ENCODE measurements at places on chromosomes 11 and 22.

GRCh38 chr22:22487869-22488597 is 20.5 kb downstream of the ZNF280B start:
- no peak for DNase-seq

DNA sequence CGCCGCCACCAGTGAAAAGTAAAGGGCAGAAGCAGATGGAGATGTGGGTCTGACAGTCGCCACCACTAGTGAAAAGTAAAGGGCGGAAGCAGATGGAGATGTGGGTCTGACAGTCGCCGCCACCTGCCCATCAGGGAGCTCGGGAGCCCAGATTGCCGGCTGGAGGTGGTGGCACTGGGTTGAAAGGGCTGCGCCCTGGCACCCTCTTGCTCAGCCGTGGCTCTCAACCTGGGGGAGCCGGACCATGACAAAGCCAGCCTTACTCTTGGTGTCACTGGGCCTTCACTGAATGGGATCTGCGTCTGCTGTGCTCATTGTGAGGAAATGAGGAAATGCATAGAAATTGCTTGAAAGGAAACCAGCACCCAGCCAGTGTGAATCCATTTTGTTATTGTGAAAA is 36.3 kb downstream of the AP2A2 start:
- no peak for DNase-seq

GRCh38 chr11:110738641-110739040 is 26.4 kb upstream of the ARHGAP20 start:
- DNase-seq = no peak

DNA sequence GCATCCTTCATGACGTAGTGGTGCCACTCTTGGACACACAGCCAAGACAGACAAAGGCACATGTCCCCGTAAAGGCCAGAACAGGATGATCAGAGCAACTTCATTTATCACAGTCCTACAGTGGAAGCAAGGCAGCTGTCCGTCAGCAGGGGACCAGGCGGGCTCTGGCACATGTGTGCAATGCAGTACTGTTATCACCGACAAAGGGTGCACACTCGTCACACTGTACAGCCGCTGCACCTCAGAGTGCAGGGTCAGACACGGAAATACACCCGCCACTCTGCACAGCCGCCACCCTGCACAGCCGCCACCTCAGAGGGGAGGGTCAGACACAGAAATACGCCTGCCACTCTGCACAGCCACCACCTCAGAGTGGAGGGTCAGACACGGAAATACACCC is 13.4 kb upstream of the IL17REL start:
- no peak for DNase-seq

DNA sequence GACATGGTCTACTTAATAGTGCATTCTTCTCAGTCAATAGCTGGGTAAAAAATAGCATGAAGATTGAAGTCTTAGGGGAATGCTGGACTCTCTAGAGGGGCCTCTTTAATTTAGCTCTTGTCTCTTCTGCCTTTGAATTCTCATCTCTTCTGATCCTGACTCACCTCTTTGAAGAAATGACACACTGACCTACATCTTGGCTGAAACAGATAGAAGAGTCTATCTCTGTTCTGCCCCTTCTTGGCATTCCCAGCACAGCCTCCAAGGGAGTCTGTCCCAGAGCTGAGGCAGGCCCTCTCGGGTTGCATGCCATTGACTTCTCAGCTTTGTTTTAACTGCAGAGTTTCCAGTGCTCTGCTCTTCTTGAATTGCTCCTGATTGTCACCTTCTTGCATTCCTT is 55.7 kb downstream of the PTPRJ start:
- DNase-seq = no peak

- DNase-seq = no peak
These were observed 28.3 kb downstream of the LARGE1 start for GRCh38 chr22:33891992-33892391.

DNA sequence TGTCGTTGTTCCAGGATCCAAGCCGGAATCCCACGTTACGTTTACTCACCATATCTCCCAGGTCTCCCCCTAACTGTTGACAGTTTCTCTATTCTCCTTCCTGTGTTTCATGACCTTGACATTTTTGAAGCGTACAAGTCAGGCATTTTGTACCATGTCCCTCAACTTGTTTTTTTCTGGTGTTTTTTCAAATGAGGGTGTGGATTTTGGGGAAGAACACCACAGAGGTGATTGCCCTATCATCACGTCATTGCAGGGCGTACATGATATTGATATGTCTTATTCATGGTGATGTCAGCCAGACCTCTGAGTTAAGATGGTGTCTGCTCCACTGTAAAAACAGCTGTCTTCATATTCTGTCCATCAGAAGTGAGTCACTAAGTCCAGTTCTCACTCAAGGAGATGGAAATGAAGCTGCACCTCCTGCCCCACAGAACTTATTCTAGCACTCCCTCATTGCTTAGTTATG is 28.3 kb upstream of the SOX10 start:
- DNase-seq = no peak

- no peak for DNase-seq
These were observed 70.0 kb upstream of the ALX4 start for GRCh38 chr11:44380009-44380313.

GRCh38 chr11:13009921-13010748 is 1.0 kb downstream of the RASSF10 start:
- no peak for DNase-seq

GRCh38 chr11:36390963-36391471 is 94.9 kb downstream of the PRR5L start:
- no peak for DNase-seq

- DNase-seq = no peak
These were observed 35.5 kb downstream of the FDX1 start for GRCh38 chr11:110465231-110465630.

GRCh38 chr11:117678658-117679406 is 118.2 kb downstream of the DSCAML1 start:
- DNase-seq = no peak

GRCh38 chr22:30806391-30806861 is 111.8 kb downstream of the OSBP2 start:
- no peak for DNase-seq

GRCh38 chr22:36379593-36380361 is 8.0 kb downstream of the MYH9 start:
- DNase-seq = no peak

DNA sequence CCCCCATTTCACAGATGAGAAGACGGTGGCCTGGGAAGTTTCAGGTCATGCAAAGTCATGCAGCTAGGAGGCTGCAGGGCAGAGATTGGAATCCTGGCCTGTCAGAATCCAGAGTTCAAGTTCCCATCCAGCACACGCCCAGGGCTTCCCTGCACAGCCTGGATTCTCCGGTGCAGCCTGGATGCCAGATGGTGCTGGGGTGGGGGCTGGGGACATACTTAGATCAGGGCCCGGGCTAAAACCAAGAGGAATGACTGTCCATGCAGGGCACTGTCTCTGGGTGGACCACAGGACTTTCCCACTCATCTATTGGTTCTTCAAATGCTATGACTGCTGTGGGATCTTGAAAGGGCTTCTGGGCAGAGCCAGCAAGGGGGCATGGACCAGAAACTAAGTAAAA is 24.6 kb downstream of the LMO1 start:
- DNase-seq = no peak

DNA sequence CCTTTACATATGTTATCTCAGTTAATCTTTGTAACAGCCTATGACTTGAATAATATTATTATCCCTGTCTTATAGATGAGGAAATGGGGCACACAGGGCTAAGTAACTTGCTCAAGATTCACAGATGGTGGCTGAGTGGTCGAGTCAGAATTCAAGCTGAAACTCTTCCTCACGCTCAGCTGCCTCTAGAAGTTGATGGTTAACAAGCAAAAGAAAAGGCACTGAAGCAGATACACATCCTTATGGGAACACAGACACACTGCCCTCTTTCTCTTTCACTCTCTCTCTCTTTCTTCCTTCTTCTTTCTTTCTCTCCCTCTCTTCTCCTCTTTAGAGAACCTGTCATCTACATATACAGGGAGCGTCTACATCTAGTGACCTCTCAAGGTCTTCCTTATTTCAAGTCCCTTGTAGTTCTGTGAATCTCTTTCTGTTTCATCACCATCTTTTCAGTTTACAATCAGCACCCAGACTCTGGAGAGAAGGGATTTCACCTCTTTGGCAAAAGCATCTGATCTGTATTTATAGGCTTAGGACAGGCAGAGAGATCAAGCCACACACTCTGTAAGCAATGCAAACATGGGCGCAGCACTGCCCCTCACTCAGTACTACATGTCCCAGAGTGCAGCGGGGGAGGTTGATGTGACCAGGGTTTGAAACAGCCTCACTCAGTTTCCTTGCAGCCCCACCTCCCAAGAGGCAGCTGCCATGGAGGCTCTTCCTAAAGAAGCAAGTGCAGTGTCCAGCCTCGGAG is 75.7 kb downstream of the GRAMD1B start:
- DNase-seq = no peak

DNA sequence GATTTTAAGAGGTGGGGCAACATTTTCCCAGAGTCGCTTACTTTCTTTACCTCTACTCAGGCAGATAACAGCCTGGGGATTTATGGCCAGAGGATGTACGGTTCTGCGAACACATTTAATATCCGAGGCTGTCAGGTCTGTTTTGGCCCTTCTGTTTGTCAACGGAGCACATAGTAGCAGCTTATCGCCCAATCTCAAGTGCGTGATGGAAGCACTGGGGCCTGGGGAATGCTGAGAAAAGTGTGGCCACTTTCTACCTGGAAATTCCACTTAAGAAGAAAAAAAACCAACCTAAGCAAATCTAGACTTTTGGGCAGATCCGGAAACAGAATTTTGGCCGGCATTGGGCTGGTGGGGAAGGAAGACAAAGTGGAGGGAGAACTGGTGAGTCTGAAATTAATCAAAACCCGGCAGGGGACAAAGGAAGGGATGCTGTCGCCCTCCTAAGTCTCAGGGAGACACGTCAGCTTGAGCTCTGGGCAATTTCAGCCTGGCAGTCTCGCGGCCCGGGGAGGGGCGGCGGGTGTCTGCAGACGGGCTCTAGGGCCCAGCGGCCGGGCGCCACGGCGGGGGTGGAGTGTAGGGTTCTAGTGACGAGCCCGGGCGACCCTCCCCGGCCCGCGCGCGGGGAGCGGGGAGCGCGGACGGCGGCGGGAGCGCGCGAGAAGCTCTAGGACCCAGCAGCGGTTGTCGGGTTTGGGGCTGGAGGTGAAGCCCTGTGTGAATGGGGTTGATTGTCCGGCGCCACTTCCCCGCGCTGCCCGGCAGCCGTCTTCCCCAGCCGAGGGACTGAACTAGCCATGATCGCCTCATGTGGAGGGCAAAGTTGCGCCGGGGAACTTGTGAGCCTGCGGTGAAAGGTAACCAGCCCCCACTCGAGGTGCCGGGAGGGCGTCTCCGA is at the start of gene AMOTL1:
Gene AMOTL1 (plus strand): TSS at position 656 of the 901 bp plus-strand sequence. CDS start 156 bp downstream, at position 812.
- no peak for DNase-seq

DNA sequence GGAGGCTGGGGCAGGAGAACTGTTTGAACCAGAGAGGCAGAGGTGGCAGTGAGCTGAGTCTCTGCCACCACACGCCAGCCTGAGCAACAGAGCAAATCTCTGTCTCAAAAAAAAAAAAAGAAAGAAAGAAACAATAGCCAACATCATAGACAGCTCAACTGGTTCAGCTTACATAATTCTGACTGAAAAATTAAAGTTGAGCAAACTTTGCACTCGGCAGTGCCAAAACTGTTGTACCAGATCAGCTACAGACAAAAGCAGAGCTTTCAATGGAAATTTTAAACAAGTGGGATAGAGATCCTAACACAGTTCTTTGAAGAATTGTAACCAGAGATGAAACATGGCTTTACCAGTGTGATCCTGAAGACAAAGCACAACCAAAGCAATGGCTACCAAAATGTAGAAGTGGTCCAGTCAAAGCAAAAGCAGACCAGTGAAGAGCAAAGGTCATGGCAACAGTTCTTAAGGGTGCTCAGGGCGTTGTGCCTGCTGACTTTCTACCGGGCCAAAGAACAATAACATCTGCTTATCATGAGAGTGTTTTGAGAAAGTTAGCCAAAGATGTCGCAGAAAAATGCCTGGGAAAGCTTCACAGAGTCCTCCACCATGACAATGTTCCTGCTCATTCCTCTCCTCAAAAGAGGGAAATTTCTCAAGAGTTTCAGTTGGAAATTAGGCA is 59.3 kb downstream of the TTC28 start:
- DNase-seq = no peak

DNA sequence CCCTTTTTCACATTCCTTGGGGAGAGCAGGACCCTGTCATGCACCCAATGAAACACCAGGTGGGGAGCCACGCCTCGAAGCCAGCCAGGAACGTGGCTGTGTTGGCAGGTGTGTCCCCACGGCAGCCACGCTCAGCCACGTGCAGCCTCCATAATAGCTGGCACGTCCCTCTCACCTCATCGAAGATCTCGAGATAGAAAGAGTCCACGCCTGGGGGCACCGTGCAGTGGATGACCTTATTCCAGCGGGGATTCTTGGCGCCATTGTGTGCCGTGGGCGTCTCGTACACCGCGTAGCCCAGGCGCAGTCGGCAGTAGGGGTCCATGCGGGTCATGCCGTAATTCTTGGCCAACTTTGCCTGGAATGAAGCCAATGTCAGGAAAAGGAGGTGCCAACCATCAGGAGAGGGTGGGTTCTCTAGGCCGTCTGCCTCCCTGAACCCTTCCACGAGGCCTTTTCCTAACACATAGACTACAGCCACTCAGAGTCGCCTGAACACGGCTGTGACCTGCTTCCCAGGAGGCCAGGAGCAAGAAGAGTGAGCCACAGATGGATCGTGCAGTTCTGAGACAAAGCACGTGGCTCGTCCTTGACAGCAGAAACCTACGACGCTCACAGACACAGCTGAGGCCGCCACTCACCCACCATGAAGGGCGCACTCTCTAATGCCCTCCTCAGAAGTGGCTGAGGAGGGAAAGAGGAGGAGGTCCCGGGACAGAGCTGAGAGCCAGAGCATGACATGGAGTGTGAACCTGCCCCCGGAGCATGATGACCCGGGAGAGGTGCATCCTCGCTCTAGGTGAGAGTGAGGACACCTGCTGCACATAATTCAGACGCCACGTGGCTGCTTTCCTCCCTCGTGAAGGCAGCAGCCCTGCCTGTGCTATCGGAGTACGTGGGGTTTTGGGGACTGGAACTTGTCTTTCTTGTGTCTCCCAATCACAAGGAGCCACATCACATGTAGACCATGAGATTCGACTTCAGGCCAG is 19.1 kb downstream of the TOLLIP start:
- no peak for DNase-seq

DNA sequence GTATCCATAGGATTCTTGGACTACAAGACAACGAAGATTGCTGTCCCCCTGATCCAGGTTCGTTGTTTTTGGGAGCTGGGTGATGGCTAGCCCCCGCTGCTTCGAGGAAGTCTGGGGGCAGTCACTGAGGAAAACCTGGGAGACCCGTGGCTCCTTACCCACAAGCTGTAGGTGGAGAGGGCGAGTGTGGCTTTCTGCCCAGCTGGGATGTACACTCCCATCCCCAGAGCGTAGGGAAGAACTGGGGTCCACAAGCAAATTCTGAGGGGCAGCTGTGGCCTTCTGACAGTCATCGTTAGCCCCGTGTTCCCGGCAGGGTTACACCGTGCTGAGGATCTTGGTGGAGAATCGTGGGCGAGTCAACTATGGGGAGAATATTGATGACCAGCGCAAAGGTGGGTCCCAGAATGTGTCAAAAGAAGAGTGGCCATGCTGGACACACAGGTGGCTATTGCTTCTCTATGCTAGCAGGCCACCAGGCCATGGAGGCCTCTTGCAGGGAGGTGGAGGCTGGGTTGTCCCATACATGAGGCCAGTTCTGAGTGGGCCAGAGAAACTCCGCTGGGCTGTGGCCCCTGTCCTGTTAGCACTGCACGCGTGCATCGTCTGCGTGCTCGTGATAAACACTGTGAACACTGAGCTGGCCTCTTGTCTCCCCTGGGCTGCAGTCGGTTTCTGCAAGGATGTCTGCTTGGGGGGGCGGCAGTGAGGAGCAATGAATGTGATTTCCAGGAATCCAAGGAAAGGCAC is 39.8 kb downstream of the GLB1L2 start:
- no peak for DNase-seq

Measured in stimulated activated CD4-positive, alpha-beta T cell treated with anti-CD3 and anti-CD28 coated beads, Interleukin-4, amount 100 ng/mL, for 48 hours (primary cell).